Activated CD8-positive, alpha-beta memory T cell treated with anti-CD3 and anti-CD28 coated beads for 1 hour (primary cell): ENCODE measurements at places on chromosomes 5 and 9.

GRCh38 chr9:135582966-135583687, 21.6 kb downstream of the PAEP start:
- DNase-seq = no peak

DNA sequence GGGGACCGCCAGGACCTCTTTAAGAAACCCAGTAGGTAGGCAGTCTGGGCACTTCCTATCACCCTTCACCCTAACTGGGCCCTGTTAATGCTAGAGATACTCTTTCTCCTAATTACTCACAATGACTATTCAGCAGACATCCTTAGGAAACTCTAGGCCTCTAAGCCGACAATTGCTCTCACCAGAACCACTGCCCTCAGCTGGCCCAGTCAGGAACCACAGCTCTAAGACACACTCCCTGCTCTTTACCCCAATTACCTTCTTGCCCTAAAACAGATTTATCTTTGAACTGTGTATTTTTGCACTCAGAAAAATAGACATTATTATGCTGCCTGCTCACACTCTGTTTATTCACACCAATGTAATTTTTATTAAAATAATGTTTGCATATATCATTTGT, 432.6 kb upstream of the SLC30A5 start:
- no peak for DNase-seq

DNA sequence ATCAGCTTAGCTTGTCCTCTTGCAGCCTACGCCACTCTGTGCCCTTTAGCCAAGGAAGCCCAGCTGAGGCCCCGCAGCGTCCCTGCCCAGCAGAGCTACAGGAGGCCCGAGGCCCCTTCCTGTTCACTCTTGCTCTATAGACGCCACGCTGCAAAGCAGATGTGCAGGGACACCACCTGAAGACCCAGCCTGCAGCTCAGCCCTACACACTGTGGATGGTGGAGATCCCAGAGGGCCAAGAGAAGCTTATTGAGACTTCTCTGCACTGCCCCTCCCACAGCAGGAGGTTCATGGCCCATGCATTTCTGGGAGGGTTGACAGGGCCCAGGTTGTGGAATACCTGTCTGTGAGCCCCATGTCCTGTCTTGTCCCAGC, 33.6 kb downstream of the IRF1 start:
- no peak for DNase-seq

DNA sequence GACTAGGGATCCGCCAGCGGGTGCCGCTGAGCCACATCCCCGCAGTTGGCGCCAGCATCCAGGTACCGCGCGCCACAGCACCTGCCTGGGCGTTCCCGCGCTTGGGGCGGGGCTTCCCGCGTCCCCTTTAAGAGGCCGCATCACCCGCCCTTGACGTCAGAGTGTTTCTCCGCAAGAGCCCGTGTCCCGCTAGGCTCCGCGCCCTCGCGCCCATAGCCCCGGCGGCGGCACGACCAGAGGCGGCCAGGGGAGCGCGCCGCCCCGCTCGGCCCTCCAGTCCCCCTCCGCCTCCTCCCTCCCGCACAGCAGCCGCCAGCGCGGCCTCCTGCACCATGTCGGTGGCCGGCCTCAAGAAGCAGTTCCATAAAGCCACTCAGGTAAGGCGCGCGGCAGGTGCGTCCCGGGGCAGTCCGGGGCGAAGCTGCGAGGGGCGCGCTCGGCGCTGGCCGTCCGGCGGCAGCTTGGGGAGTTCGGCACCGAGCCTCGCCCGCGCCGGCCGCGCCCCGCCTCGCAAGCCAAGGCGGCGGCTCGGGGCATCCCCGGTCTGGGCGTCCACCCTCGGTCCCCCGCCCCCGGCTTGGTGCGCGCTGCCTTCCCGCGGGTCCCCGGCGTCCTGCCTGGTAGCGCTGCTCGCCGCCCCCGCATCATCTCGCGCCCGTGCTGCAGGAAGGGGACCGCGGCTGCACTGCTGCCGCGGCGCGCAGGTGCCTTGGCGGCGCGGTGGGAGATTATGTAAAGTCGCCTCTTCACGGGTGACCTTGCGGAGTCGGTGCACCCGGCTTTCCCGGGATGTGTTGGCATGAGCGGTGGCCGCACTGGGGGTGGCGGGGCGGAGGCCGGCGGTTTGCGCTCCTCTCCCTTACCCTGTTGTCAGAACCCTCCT, at the start of gene SH3GL2:
Gene SH3GL2, plus strand, starts transcription at position 156 of the 883 bp plus-strand sequence.
- DNase-seq = no peak

- no peak for DNase-seq
Measured at GRCh38 chr5:34771076-34771475, 67.9 kb upstream of the TTC23L start.
